H1 (cell line): ENCODE measurements at places on chromosomes 7 and 10.
A peak's percentile ranks its signal among the peaks of the same experiment; 100 is the strongest.

DNA sequence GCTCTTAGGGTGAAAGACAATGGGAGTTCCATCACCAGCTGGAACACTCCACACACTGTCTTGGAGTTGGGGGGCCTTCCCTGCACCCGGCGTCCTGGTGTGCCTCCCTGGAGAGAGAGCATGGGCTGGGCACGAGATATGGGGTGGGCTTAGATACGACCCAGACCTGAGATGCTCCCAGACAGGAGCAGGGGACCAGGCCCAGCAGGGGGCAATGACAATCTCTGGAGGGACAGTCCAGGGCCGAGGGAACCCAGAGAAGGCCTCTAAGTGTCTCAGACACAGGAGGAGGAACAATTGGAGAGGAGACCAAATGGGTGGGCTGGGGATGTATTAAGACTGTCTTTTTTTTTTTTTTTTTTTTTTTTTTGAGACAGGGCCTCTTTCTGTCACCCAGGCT is 40.0 kb downstream of the MYL10 start:
- no peak overlapping the region for H3K4me3 ChIP-seq
- H3K27me3 ChIP-seq, result no peaks in the 10 kb centered on the region
- peak; percentile 37 for DNase-seq
- H3K27ac ChIP-seq, result no peak overlapping the region
- H3K36me3 ChIP-seq, result no peaks in the 10 kb centered on the region

- H3K4me3 ChIP-seq, result no peak overlapping the region
- DNase-seq, result peak; percentile 33
- H3K4me1 ChIP-seq, result no peaks in the 10 kb centered on the region
- no peaks in the 10 kb centered on the region for H3K36me3 ChIP-seq
- H3K27ac ChIP-seq, result no peak overlapping the region
- no peaks in the 10 kb centered on the region for H3K27me3 ChIP-seq
Observed at GRCh38 chr10:47268696-47269095, 31.3 kb upstream of the GDF10 start.

DNA sequence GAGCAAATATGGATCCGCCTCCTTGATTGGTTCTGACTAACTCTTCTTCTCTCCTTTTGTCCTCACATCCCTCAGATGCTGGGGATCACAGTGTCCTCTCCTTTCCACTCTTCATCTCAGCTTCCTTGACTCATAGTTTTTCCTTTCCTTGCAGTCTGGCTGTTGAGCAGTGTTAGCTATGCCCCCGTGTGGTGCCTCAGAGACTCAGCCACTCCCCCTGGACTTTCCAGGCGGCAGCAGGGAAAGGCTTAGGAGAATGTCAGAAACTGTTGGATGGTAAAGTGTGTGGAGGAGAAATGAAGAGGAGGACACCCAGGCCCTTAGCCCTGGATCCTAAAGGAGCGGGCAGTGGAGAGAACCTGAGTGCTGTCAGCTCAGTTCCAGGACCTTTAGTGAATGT is 267.5 kb downstream of the CELF2 start:
- no peak overlapping the region for H3K4me3 ChIP-seq
- no peak overlapping the region for H3K27ac ChIP-seq
- H3K4me1 ChIP-seq, result no peaks in the 10 kb centered on the region

- H3K36me3 ChIP-seq, result no peaks in the 10 kb centered on the region
- H3K27me3 ChIP-seq, result no peaks in the 10 kb centered on the region
- H3K4me1 ChIP-seq, result no peaks in the 10 kb centered on the region
- H3K27ac ChIP-seq, result no peak overlapping the region
Observed at GRCh38 chr10:111151595-111152307, 74.9 kb downstream of the ADRA2A start.

DNA sequence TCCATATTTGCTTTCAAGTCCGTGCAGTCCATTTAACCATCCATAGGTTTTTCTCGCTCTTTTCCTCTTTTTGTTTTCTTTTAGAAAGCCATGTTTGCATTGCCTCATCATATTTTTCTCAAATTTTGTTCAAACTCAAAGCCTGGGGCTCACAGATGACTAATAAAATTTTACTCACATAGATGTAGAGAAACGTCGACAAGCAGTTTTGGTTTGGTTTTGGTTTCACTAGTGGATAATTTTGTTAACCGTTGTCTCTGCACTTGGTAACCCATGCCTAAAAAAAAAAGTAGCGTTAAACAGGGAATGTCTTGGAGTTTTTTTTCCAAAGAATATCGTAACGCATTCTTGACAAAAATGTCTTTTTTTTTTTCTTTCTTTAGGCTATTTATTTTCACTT is 344.2 kb upstream of the GALNT17 start:
- peaks cover 100% of the 10 kb centered on the region for H3K36me3 ChIP-seq
- no peak overlapping the region for H3K4me3 ChIP-seq
- DNase-seq, result no peak
- no peak overlapping the region for H3K27ac ChIP-seq

DNA sequence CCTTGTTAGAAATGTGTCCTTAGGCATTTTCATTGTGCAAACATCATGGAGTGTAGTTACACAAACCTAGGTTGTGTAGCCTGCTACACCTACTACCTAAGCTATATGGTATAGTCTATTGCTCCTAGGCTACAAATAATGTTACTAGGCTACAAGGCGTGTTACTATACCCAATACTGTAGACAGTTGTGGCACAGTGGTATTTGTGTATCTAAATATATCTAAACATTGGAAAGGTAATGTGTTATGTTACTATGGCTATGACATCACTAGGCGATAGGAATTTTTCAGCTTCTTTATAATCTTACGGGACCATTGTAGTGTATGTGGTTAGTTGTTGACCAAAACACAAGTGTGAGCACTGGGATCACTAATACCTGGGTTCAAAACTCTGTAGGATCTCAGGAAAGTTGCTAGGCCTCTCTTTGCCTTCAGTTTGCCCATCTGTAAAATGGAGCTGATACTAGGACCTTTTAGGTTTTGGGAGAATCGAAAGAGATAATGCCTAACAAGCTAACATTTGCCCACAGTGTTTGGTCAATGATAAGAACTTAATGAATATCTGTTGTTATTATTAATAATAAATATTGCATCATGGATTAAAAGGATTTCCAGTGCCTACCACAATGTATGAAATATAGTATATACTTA is 2.7 kb downstream of the BICC1 start:
- peaks cover 35% of the 10 kb centered on the region for H3K27me3 ChIP-seq
- H3K36me3 ChIP-seq, result no peaks in the 10 kb centered on the region
- DNase-seq, result no peak

DNA sequence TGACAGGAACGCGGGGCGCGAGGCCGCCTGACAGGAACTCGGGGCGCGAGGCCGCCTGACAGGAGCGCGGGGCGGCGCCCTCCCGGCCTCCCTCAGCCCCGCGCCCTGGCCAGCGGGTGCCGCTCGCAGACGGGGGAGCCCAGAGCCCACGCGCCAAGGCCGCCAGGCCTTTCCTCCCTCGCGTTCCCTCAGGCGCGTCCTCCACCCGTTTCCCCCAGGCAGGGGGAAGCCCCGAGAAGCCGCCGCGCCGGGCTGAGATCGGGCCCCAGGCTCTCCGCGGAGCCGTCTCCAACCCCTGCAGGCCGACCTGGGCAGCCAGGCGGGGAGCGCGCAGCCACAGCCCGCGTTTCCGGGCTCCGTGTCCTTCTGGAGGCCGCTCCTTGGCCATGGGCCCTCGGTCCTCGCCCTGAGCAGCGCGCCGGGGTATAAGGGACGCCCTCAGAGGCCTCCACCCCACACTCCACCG is 17.7 kb downstream of the PTPRN2 start:
- H3K27ac ChIP-seq, result no peak overlapping the region
- no peaks in the 10 kb centered on the region for H3K36me3 ChIP-seq
- no peak overlapping the region for H3K4me3 ChIP-seq
- H3K27me3 ChIP-seq, result peaks cover 24% of the 10 kb centered on the region

DNA sequence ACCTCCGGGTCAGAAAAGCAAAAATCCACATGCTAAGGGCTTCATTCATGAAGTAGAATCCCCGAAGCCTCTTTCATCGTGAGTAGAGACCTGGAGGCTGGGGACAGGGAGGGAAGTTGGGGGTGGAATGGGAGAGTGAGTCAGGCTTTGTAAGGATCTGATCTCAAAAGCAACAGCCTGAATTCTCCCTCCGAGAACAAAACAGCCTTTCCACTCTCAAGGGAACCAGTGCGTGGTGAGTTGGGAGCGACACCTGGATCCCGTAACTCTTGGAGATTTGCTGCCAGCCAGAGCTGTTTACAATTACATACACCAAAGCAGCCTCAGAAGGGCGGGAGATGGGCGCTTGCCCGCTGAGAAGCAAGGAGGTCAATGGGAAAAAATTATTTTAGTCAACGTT is 10.8 kb downstream of the AFAP1L2 start:
- peaks cover 3% of the 10 kb centered on the region; the same call in 1 of the 2 replicates for H3K4me1 ChIP-seq
- DNase-seq, result no peak
- H3K27me3 ChIP-seq, result no peaks in the 10 kb centered on the region; the same call in 1 of the 2 replicates
- no peaks in the 10 kb centered on the region for H3K36me3 ChIP-seq
- H3K27ac ChIP-seq, result no peak overlapping the region
- H3K4me3 ChIP-seq, result no peak overlapping the region
